Fibroblast of the aortic adventitia (primary cell): ENCODE measurements at places on chromosomes 6 and 20.
A peak's percentile ranks its signal among the peaks of the same experiment; 100 is the strongest.

DNA sequence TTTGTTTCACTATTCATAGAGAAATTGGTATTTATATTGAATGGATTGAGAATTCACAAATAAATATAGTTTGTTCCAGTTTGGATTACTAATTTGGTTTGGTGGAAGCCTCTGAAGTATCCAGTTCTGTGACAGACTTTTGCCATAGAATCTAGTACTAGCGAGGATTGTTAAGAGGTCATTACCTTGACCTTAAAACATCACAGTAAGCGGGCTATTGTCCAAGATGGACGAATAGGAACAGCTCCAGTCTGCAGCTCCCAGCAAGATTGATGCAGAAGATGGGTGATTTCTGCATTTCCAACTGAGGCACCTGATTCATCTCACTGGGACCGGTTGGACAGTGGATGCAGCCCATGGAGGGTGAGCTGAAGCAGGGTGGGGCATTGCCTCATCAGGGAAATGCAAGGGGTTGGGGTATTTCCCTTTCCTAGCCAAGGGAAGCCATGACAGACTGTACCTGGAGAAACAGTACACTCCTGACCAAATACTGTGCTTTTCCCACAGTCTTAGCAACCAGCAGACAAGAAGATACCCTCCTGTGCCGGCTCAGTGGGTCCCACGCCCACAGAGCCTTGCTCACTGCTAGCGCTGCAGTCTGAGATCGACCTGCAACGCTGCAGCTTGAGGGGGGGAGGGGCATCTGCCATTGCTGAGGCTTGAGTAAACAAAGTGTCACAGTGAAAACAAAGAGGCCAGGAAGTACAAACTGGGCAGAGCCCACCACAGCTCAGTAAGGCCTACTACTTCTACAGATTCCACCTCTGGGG, 66.4 kb upstream of the NEDD9 start:
- DNase-seq = no peak

- no peak for DNase-seq
Observed at GRCh38 chr6:12851123-12851695, 134.6 kb downstream of the PHACTR1 start.

GRCh38 chr6:80930376-80930775, 822.1 kb downstream of the TENT5A start:
- DNase-seq = no peak

GRCh38 chr20:32767418-32768198, 5.4 kb downstream of the DNMT3B start:
- no peak for DNase-seq

- DNase-seq = no peak
Observed at GRCh38 chr6:168052291-168052891, 26.6 kb downstream of the FRMD1 start.

DNA sequence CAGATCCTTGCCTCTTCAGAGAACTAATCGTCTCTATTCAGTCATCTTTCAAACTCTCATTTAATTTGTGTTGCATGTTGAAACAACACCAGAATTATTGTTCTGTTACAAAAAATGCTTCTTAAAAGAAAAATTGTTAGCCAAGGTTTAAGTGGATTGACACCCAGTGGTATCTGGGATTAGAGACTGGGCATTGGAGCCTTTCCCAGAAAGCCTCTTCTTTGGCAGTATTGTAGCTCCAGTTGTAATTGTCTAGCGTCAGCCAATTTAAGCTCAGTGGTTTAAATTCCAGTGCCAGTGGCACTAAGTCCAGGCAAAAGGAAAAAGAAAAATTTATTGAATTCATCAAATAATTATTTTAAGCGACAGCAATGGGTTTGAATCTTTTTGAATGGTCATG, 801 bp downstream of the CCDC28A start:
- no peak for DNase-seq

DNA sequence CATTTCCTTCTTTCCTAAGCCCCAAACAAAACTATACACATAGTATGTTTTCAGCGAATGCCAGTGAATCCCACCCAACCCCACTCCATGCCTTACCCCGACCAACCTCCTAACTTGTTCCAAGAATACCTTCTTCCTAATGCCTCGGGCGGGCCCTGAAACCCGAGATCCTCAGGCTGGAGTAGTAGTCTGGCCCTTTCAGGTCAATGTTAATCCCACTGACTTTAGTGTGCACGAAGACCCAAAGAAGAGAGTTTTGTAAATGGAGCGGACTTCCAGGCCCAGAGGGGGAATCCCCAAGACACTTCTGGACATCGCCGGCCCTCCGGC, 394 bp downstream of the YIPF3 start:
- no peak for DNase-seq

DNA sequence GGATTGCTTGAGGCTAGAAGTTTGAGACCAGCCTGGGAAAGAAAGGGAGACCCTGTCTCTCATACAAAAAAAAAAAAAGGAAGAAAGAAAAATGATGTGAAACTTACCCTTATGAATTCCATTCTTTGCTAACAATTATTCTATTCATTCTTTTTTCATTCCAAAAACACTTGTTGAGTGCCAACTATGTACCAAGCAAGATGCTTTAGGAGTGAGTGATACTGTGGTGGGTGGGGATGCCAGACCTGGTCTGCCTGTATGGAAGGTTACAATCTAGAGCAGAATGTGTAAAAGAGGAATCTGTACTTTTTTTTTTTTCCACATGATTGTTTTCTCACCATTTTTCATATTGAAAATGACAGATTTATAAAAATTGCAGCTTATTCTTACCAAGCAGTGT, 73.8 kb upstream of the TULP1 start:
- DNase-seq = peak; percentile 66

DNA sequence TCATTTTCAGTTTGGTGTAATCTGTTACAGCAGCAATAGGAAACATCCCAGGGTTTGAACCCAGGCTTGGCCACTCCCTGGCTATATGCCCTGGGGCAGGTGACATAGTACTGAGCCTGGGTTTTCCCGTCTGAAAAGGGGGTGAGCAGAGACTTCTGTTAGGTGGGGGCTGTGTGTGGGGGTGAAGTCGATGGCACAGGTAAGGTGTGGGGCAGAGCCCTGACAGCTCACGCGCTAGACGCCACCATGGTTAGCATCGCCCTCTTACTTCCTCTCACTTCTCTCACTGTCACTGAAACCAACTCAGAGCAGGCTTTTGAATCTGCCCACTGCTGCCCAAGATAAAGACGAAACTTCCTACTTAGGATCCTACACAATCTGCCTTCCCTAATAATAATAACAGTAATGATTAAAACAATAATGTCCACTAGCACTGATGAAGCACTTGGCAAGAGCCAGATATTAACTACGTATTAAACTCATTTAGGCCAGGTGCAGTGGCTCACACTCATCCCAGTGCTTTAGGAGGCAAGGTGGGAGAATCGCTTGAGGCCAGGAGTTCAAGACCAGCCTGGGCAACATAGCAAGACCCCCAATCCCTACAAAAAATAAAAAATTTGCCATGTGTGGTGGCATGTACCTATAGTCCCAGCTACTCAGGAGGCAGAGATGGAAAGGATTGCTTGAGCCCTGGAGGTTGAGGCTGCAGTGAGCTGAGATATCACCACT, 117.9 kb upstream of the PTPN1 start:
- DNase-seq = no peak

DNA sequence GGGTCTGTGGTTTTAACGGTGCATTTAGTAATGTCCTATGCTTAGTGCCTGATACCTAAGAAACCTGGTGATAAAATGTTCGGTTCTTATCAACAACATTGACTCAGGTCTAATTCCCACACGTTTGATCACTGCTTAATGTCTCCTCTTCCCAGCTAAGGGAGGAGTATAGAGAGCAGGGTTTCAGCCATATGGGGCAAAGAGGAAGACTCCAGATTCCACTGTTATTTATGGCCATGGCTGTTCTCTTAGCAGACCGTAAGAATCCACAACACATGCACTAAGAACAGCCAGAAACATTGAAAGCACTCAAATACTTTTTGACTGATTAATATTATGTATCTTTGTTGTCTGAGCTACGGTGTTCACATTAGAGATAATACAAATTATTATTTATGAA, 112.1 kb downstream of the BCAS1 start:
- DNase-seq = no peak

DNA sequence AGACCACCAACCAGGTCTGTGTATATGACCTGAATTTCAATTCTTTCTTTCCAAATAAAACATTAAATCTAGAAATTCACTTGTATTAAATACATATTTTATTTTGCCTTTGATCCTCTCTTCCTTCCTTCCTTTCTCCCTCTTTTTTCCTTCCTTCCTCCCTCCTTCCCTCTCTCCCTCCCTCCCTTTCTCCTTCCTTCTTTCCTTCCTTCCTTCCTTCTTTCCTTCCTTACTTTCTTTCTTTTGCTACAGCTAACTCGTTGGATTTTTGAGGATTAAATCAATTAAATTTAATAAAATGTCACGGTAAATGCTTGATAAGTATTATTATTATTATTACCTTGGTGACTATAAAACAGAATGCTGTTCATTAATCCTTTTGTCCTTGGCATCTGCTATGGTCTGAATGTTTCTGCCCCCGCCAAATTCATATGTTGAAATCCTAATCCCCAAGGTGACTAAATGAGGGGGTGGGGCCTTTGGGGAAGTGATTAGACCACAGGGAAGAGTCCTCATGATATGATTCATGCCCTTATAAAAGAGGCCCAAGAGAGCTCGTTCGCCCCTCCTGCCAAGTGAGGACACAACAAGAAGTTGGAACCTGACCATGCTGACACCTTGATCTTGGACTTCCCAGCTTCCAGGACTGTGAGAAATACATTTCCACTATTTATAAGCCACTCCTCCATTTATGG, 67.6 kb upstream of the BTBD3 start:
- DNase-seq = peak; percentile 44

DNA sequence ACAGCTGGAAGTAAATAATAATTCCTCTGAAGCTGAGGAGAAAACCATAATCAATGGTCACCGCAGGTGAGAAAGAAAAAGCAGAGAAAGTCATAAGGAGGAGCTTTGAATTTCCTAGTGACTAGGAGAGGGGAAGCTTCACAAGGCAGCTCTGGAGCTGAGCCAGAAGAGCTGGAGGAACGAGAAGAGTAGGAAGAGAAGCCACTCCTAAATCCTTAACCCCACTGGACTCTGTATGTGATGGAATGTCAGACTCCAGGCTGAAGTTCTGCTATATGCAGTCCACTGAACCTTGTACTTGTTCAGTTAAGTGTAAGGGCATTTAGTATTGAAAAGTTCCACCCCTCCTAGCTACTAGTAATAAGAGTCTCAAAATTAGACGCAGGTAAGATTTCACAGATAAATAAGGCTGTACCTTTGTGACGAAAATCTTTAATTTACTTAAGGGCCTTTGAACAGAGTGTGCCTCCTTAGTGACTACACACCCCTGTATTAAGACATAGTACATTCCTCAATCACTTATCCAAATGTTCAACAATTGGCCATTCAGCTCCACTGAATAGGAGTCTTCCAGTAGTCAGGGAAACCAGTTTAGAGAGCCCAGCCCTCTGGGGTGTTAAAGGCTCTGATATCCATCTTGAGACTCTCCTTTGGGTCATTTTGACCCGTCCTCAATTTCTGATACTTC, 71.4 kb upstream of the UFL1 start:
- DNase-seq = no peak

DNA sequence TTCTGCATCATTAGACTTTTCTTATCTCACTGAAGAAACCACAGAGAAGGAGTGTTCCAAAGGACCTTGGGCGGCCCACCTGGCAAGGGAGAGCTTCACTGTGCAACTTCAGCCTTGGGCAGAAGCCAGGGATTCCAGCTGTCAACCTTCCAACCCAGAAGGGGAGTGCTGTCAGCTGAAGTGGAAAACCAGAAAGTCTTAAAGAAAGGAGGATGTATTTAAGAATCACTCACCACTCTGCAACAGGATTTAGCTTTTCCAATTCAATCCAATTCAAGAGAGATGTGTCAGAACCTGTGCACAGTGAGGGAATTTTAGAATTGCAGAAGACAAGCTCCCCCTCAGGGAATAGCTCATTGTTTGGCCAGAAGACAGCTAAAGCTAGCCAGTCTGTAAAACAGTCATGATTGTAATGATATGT, 553.7 kb downstream of the CD83 start:
- DNase-seq = peak; percentile 99

DNA sequence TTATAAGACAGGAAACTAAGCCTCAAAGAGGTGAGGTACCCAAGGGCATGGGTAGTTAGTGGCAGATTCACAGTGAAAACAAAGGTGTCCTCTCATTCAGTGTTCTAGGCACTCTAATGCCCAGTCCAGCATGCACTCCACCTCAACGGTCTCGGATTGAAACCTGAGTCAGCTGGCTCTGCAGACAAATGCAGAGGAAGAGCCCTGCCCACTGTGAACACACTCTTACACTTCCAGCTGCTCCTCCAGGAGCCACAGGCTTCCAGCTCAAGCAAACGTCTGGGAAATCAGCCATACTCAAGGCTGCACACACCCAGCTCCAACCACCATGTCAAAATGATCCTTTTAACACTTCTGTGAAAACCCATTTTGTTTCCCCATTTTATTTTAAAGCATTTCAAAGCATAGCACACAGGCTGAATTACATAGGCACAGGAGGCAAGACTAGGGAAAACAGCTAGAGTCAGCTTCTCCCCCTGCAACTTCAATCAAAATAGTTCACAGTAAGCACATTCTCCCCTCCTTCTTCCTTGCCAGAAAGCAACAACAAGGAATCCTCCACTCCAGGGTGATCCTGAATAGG, 3.0 kb upstream of the IL17A start:
- DNase-seq = no peak

DNA sequence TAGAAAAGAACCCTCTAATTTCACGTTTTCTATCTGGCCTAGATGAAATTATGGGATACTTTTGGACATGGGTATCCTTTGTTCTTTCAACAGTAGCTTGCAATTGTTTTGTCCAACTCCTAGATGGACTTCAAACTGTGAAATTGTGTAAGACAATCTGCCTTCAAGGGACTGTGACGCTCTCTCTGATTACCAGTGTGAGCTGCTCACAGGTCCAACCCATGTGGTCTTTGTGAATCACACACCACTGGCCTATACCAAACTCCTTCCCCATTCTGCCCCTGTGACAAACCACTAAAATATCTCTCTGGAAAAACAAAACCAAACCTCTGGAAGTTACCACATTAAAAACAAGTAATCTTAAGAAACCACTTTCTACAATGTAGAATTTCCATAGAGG, 59.5 kb downstream of the NINL start:
- peak; percentile 97 for DNase-seq

DNA sequence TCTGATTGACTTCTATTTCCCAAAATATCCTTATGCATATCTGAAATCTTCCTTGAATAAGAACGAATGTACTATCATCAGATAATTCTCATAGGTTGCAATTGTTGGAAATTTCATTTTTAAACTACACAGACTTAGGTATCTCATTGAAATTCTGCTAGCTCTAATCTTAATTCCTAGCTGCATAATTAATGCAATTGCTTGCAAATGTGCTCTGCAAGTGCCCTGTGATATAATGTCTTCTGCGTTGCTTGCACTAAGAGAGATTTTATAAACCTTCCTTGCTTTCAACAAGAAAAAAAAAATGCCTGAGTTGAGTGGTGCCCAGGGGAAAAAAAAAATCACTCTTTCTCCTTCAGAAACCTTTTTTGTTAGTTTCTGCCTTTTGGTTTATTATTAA, 354.9 kb downstream of the TFAP2A start:
- no peak for DNase-seq

- DNase-seq = no peak
Observed at GRCh38 chr6:77373955-77374354, 89.3 kb downstream of the HTR1B start.

- no peak for DNase-seq
Observed at GRCh38 chr6:90288404-90288803, 8.2 kb downstream of the BACH2 start.

GRCh38 chr6:18022398-18023231, 35.2 kb upstream of the KIF13A start:
- peak; percentile 75 for DNase-seq
